ENCODE measurements at places on chromosomes 7 and 10.
A peak's percentile ranks its signal among the peaks of the same experiment; 100 is the strongest.

DNA sequence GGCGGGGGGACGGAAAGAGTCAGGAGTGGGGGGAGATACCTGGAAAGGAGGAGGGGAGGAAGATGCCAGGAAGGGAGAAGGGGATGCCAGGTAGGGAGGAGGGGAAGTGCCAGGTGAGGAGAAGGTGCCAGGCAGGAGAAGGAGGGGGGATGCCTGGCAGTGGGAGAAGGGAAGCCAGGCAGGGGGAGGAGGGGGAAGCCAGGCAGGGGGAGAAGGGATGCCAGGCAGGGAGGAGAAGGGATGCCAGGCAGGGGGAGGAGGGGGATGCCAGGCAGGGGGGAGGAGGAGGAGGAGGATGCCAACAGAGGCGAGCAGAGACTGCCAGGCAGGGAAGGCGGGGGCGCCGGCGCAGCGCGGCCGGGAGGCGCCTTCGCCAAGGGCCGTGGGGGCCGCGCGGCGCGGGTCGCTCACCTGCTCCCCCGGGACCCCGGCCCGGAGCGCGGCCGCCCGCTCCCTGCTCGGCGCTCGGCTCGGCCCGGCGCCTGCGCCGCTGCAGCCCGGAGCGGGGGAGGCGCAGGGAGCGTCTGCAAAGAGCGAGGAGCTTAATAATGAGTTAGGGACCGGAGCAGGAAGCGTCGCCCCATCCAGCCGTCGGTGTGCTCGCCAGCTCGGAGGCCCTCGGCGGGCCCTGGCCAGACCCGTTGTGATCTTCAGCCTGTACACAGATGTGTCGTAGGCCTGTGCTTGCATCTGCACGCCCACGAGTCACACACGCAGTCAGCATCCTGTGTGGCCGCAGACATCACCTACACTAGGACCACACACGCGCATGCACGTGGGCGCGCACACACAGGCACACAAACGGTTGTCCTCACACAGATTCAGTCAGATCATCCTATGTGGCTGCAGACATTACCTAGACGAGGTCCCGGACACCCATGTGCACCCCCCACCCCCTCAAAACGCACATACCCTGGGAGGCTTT lies 28.4 kb upstream of the SMARCD3 start:
- peak; percentile 85 for DNase-seq

- no peak for DNase-seq
Observed at GRCh38 chr10:66869635-66870034, 56.2 kb upstream of the LRRTM3 start.

GRCh38 chr10:90226517-90226916 lies 525.1 kb downstream of the KIF20B start:
- no peak for DNase-seq

DNA sequence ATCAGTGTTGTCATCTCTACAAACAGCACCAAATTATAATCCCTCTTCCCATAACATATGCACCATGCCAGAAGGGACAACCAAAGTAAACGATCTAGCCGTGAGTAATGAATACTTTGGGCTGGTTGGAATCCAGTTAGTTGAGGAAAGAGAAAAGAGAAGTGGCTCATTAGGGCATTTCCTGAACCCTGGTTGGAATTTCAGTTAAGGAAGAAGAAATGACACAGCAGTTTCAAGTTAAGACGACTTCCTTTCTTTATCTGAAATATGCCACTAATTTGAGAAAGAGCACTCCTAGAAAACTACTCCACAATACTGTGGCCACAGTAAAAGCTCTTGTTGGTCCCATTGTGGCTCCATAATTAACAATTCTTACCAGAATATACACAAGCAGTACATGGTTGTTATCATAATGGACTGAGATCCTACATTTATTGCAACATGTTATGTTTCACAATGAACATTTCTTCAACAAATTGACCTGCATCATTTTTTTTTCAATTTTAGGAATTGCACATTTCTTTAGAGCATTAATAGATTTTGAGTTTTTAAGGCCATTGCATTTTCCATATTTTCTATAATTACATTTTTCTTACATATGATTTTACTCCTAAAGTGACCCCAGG lies at the start of gene TFEC:
Gene TFEC (minus strand): TSS at position 113 of the 626 bp plus-strand sequence. CDS start 46,322 bp downstream, outside the sequence.
- no peak for DNase-seq

GRCh38 chr10:58517491-58518355 lies 5.1 kb downstream of the BICC1 start:
- DNase-seq = no peak
